ENCODE measurements at places on chromosomes 5 and 9. TPM values are rescaled to one million over a fixed set of nuclear protein-coding genes. Genes with fewer than 3 reads are reported as not detected.

GRCh38 chr5:57711471-57711870 is 228.9 kb upstream of the ACTBL2 start:
- no peak for DNase-seq

The TRPM6 gene
- 0.72 TPM for total RNA-seq

DNA sequence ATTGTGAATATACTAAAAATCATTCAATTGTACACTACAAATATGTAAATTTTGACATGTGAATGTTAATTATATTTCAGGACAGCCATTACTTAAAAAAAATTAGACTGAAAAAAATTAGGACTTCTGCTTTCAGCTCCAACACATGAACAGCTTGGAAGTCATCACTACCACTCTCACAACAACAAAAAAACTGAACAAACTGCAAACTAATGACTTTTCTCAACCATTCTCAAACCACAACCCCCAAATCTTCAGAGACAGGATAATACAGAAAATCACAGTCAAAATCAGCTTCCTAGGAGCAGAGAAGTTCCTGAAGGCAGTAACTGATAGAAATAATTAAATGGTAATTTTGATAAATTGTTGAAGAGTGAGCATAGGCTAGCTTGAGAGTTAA is 686.4 kb downstream of the TLE1 start:
- no peak for DNase-seq

GRCh38 chr5:117095346-117096332 is 521.0 kb upstream of the SEMA6A start:
- DNase-seq: peak; percentile 15

DNA sequence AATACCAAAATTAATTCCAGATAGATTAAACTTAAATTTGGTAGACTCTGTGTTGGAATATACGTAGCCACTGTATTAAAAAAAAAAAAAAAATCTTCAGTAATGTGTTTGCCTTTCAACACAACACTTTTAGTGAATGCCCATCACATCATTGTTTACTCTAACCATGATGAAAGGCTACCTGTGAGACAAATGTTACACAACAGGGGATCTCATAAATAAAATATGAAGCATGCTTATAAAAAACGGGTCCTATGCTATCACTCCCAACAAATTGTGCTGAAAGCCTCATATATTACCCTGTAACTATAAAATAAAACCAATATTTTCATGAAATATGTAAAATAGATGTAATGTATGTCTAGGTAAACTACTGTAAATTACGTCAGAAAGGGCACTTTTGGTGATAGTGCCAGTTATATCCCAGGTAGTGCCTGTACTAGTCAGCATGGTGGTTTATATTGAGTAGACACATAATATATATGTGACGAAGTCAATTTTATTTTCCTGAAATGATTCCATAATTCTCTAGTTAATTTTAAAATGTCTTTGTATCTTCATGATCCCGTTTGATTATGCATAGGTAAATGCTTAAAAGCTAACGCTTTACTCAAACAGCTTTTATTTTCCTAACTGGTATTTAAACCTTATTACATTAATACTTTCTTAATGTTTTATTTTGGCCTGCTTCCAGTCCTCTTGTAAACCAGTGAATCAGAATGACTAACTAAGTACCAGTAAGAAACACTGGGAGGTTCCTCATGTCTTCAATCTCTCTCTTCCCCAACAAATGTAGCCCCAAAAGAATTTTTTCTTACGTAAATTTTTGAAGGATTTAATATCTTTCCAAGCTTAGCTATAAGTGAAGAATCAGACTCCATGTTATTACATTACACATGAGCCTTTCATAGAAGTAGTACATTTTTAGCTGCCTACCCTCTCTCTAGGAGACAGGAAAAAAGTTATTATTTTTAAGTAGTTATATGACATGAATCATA is 420.3 kb downstream of the GABRG2 start:
- DNase-seq: no peak

GRCh38 chr9:116466271-116467235 is 220.6 kb upstream of the TRIM32 start:
- no peak for DNase-seq

GRCh38 chr9:125663127-125663526 is 43.9 kb downstream of the MAPKAP1 start:
- DNase-seq: no peak

GRCh38 chr5:1152771-1153282 is 41.0 kb upstream of the SLC12A7 start:
- no peak for DNase-seq

The GAS1 gene
- total RNA-seq: 142 TPM

- DNase-seq: peak; percentile 94
Observed at GRCh38 chr9:72826996-72827949, 125.6 kb downstream of the ALDH1A1 start.

The DOLK gene
- total RNA-seq: 9.5 TPM

DNA sequence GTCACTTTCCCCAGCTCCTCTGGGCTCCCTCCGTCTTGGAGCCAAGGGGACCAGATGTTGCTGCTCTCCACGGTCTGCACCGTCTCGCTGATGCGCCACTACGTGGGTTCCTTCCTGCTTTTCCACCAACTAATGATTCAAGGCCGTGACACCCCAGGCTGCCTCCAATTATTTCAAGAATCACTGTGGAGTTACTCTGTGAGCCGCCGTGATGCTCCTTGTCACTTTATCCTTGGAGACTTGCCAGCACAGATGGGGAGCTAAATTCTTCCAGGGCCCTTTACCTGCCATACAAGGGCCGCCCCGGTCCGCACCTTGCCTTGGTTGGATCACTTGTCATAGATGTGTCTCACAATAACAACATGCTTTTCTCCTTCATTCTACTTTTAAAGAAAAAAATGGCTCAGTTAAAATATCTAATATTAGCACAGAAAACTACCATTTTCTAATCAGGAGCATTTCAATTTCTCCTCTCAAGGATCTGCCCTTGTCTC is 202.0 kb downstream of the FSTL4 start:
- DNase-seq: no peak

DNA sequence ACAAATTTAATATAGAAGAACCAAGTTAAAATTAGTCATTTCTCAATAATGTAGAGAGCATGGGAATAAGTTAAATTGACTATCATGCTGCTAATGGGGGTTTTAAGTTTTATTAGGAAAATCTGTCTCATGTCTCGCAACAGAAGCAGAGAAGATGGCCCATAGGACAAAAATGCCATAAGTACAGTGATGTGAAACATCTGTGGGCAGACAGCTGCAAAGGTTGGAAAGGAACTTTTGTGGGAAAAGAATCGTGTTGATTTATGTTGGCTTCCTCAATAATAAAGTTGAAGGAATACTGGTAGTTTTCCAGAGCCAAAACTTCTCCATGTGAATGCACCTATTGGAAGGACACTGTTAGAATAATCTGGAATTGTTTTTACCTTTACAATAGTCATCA is 44.8 kb downstream of the VCAN start:
- DNase-seq: peak; percentile 93

GRCh38 chr5:90967851-90968250 is 409.3 kb downstream of the ADGRV1 start:
- DNase-seq: no peak

The PCDHA2 gene
- total RNA-seq: 0.72 TPM

GRCh38 chr5:158698023-158698639 is 401.6 kb downstream of the EBF1 start:
- no peak for DNase-seq

The EIF4EBP3 gene
- not detected for total RNA-seq

The TEK gene
- total RNA-seq: 28.7 TPM

The SLC45A2 gene
- not detected for total RNA-seq

The TUSC1 gene
- total RNA-seq: 20.7 TPM

GRCh38 chr9:99109522-99109921 is 4.6 kb downstream of the TGFBR1 start:
- no peak for DNase-seq

DNA sequence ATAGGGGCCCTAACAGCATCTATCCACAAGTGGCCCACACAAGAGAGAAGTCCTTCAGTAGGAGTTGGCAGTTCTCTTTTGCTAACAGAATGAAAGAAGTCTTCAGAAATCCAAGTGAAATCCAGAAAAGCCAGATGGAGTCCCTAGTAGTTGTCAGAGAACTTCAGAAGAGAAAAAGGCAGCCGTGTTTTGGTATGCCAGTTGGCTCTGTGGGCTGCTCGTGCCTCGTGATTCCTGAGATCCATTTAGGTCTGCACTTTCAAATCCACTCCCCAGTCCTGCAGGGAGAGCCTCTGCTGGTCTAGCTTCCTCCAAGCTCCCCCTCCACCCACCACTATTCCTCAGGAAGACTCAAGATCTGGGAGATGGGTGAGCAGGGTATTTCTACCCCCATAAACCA is 69.0 kb downstream of the CFAP90 start:
- DNase-seq: no peak

The IL4 gene
- total RNA-seq: not detected

DNA sequence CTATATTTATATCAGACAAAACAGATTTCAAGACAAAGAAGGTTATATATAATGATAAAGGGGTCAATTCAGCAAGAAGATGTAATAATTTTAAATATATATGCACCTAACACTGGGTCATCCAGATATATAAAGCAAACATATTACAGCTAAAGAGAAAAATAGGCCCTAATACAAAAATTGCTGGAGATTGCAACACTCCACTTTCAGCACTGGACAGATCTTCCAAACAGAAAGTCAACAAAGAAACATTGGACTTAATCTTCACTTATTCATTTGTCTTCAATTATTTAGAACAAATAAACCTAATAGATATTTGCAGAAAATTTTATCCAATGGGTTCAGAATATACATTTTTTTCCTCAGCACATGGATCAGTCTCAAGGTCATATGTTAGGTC is 45.8 kb downstream of the MEIKIN start:
- DNase-seq: no peak

GRCh38 chr9:3743901-3744413 is 218.2 kb upstream of the RFX3 start:
- DNase-seq: no peak

GRCh38 chr5:128426090-128426534 is 111.9 kb downstream of the FBN2 start:
- no peak for DNase-seq

DNA sequence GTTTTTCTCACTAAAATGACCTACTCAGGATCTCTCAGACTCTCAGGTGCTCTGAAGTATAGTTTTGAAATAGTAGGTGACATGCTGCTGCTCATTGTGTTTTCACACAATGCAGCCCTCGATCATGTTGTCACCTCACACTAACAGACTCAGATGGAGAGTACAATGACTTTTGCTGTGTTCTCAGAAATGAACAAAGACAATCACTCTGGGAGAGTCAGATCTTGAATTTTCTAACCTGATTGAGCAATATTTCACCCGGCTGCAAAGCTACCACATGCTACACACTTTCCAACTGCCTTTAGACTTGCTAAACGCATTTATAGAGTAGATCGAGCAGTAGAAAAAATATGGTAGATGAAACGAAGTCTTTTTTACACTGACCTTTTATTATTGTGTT is 113.4 kb downstream of the ST8SIA4 start:
- no peak for DNase-seq

GRCh38 chr5:159817262-159818029 is 98.8 kb upstream of the ADRA1B start:
- no peak for DNase-seq

Data from tongue (tissue), 3 donors.